ENCODE measurements at places on chromosomes 12 and 14.

GRCh38 chr14:79378020-79378419, 833.3 kb downstream of the DIO2 start:
- no peak for DNase-seq

DNA sequence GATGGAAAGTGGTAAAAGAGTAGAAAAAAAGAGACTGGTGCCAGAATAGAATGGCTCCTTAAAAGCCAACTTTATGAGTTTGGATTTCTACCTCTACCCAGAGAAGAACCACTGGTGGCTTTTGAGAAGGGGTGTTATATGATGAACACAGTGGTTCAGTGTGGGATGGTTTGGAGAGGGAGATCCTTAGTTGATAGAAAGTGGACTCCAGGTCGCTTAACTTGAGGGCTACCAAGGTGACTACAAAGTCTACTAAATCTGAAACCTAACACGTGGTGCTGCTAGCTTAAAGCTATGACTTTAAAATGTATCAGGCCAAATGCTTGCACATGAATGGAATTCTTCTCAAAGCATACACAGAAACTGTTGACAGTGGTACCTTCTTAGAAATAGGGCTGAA, 8.4 kb downstream of the SPTB start:
- DNase-seq = no peak

DNA sequence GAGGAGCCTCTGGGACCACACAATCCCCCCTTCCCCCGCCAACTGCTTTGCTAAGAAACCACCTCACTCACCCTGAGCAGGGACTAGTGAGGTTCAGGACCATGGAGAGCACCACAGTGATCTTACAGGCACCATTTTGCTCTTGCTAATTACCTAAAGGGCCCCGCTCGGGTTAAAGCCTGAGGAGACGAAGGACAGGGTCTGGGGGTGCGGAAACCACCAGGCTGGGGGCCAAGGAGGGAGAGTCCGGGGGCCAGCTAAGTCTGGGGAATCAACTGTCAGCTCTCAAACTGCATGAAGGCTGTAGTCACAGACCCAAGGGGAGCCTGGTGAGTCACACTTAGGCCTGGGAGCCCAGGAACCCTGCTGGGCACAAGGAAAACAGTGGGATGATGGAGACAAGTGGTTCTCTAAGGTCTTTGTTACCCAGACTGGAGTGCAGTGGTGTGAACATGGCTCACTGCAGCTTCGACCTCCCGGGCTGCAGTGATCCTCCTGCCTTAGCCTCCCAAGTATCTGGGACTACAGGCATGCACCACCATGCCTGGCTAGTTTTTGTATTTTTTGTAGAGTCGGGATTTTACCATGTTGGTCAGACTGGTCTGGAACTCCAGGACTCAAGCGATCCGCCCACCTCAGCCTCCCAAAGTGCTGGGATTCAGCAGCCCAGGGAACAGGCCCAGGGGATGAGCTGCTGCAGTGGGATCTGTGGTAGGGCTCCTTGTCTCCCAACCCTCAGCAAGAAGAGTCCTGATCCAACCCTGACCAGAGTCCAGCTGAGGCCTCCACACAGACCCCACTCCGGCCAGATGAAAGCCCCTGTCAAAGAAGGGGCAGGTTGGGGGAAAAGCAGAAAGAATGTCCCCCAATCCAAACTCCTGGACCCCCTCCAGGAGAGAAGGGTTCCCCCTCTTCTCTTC, 98.8 kb downstream of the CALM1 start:
- peak; percentile 99 for DNase-seq

DNA sequence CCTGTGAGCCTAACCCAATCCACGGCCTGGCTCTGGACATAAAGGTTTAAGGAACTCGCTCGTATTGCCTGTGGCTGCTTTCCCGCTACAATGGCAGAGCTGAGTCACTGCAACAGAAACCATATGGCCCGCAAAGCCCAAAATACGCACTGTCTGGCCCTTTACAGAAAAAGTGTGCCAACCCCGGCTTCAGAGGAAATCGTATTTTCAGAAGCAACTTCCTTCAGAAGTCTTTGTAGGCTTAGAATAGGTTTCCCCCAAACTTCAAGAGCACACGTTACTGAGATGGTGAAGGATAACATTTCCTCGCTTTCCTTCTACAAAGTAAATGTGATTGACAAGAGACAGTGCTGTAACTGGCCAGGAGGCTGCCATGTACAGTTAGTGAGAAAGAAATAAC, 34.8 kb upstream of the TESC start:
- DNase-seq = no peak

DNA sequence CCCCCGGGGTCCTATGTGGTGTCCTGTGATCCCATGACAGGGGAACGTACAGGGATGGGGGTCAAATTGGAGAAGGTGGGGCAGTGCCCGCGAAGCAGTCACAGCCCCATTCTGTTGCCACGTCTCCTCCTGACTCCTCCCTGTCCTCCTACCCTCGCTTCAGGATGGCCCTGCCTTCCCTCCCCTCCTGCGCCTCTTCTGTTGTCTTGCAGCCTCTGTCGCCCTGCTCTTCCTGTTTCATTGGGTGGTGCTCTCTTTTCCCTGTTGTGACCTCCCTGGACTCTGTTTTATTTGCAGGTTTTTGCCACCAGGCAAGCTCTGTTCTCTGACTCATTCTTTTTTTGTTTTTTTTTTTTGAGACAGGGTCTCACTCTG, 18.7 kb downstream of the CABP1 start:
- DNase-seq = no peak

GRCh38 chr12:111705672-111706071, 19.8 kb downstream of the ACAD10 start:
- no peak for DNase-seq

GRCh38 chr12:27604431-27604830, 80.4 kb downstream of the PPFIBP1 start:
- DNase-seq = no peak

- DNase-seq = no peak
These were observed 484.3 kb downstream of the NAV3 start for GRCh38 chr12:78315028-78315427.

GRCh38 chr14:56543436-56543835, 36.2 kb upstream of the TMEM260 start:
- DNase-seq = no peak

GRCh38 chr12:124566997-124567672, at the start of gene NCOR2:
NCOR2 (minus strand) TSS chr12:124567612; CDS start chr12:124495251, 72,361 bp downstream.
- peak; percentile 58 for DNase-seq

DNA sequence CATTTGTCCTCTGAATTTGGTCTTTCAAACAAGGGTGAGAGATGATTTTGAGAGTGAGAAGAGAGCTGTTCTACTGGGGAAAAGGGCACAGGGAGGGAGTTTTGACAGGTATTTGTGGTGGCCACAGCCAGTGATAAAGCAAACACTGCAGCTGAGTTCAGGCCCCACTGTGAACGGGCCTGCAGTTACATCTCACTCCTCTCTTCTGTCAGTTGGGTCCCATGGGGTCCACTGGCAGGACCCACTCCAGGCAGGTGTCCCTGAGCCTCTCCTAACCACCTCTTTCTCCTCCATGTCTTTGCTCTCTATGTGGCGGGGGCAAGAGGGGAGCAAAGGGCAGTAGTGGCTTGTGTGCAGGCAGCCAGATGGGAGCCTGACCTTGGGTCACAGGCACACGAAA, 294.8 kb downstream of the APAF1 start:
- DNase-seq = no peak

GRCh38 chr12:99142651-99143050, 497.6 kb downstream of the APAF1 start:
- no peak for DNase-seq

GRCh38 chr14:99747582-99748330, 45.5 kb upstream of the EML1 start:
- no peak for DNase-seq
